CD4-positive, alpha-beta T cell treated with Interferon alpha-2 for 1 hour (primary cell): ENCODE measurements at places on chromosomes 6 and 20.

GRCh38 chr6:20286968-20287565, 74.8 kb upstream of the MBOAT1 start:
- no peak for DNase-seq

GRCh38 chr6:4853349-4853748, 77.1 kb downstream of the CDYL start:
- no peak for DNase-seq

- no peak for DNase-seq
These were observed 687 bp upstream of the HTR1B start for GRCh38 chr6:77463861-77464494.

DNA sequence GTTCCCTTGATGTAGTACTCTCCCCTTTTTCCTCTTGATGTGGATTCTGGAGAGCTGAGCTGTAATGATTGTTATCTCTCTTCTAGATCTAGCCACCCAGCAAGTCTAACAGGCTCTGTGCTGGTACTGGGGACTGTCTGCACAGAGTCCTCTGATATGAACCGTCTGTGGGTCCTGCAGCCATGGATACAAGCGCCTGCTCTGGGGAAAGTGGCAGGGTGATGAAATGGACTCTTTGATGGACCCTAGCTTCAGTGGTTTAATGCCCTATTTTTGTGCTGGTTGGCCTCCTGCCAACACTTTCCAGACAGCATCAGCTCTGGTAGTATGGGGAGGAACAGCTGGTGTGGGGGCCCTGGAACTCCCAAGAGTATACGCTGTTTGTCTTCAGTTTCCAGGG, 216.3 kb downstream of the ADGRG6 start:
- DNase-seq = no peak

- peak; percentile 19 for DNase-seq
These were observed 1.3 kb upstream of the HLA-A start for GRCh38 chr6:29941016-29941415.

GRCh38 chr6:112909781-112910180, 562.7 kb downstream of the RFPL4B start:
- DNase-seq = no peak

- no peak for DNase-seq
These were observed 977.7 kb upstream of the SLC35B3 start for GRCh38 chr6:9412951-9413559.

- DNase-seq = peak; percentile 64
These were observed 44.1 kb downstream of the DPPA5 start for GRCh38 chr6:73309785-73310502.

DNA sequence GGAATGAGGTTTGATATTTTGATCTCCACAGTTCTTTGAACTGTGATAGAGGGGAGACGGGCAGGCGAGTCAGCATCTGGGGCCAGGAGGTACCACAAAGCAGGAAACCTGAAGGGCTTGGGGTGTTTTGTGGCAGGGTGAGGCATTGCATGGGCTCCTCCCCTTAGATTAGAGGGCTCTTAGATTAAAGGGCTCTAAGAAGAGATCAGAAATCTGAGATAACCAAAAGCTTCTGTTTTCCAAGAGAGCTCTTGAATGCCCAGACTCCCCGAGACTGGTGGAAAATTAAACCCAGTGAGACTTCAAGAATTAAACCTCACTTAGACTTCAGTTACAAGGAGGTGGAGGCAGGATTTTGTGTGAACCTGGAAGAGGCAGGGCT, 2.4 kb upstream of the GPX5 start:
- DNase-seq = peak; percentile 12

- no peak for DNase-seq
These were observed 97.3 kb downstream of the RCAN2 start for GRCh38 chr6:46393940-46394337.

DNA sequence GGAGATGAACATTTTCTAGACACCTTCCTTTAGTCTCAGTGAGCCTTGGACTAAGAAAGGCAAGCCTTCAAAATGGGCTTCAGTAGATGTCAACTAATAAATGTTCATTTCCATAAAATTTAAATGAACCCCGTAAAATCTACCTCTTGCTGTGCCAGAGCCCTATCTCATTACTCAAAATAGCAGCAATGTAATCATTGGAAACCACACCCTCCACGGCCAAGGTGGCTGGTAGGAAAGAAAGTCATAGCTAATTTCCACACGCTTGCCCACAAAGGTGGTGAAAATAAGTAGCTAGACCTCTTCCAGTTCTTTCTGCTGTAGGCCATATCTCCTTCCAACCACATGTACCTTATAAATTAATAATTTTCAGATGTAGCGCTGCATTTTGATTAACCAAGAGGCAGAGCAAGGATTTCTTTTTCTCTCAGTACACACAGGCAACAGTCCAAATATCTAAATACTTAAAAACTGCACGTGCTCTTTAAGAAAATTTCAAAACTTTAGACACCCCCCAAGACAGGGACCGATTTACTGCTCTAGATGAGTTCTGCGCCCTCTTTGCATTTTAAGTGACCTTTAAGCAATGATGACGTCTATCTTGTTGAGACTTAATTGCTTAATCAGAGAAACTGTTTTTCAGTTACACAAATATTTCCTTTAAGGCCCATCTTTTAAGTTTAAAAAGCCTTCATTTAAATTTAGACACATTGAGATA, 290.8 kb downstream of the ZNF217 start:
- no peak for DNase-seq

GRCh38 chr20:19735446-19735845, 22.6 kb upstream of the RIN2 start:
- no peak for DNase-seq

DNA sequence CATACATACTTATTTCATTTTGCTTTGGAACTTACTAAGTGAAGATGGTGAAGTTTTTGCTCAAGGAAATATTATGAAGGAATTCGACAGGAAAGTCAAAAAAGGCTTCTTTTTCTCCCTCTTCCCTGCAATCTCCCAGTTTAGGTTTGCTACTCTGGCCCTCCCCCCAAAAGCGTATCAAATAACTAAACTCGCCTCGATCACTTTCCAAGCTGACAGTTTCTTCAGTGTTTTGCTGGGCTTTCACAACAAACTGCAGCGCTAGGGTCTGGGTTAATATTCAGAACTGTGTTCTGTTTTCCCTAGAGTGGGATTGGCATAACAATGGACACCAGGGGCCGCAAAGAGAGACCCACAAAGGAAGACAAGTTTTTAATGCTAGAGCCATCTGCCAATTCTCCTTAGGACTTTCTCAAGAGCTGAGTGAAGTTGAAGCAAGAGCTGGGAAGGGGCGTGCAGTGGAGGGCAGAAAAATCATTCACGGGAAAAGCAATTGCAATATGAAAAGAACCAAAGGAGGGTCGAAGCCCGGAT, 57.8 kb downstream of the ATP9A start:
- DNase-seq = no peak

DNA sequence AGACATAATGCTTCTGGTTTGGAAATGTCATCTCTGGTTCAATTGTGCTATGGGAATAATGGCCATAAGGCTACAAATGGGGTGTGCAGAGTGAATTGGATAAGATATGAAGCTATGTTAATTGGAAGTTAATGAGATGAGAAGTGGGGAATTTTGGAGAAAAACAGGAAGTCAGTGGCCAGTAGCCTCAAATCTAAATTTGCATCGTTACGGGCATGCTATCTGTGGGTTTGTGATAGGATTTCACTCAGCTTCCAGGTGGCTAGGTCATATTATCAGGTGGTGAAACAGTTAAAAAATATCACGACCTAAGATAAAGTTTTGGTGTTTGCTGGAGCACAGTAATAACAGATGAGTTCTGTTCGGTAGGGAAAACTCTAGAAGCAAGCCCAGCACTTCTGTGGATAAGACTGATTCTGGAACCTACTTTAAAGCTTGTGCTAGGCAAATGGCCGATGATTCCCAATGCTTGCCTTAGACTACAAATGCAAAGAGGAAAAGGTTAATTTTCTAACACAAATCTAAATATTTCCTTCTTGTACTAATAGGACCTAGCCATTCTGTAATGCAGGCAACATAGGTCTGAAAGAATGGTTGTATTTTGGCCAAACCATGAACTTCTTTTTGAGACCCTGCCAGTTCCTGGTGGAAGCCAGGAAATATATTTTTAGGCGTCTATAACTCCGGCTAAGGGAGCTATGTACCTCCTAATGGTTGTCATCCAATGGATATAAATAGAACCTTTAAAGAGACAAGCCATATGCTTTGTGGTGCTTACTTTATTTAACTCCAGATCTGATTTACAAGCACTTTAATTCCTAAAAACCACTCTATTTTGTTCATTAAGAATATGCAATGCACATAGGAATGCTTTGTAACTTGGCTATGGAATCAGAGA, 111.0 kb downstream of the PLCB1 start:
- no peak for DNase-seq

GRCh38 chr20:62603907-62604785, 38.2 kb upstream of the SLCO4A1 start:
- no peak for DNase-seq

- no peak for DNase-seq
These were observed 24.4 kb upstream of the LY86 start for GRCh38 chr6:6564154-6564553.

DNA sequence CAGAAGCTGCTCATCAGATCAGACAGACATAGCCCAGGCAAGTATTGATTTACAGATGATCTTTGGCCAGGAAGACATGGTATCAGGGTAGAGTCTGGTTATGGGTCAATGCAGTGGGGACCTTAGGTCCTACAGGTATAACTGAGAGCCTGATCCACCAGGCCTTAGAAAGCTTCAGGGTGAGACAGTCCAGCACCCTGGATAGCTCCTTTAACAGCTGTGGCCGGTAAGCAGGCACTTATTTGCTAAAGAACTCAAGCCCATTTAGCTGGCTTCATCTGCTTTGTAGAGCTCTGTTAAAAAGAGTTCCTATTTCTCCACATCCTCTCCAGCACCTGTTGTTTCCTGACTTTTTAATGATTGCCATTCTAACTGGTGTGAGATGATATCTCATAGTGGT, 39.6 kb downstream of the ESR1 start:
- DNase-seq = no peak

DNA sequence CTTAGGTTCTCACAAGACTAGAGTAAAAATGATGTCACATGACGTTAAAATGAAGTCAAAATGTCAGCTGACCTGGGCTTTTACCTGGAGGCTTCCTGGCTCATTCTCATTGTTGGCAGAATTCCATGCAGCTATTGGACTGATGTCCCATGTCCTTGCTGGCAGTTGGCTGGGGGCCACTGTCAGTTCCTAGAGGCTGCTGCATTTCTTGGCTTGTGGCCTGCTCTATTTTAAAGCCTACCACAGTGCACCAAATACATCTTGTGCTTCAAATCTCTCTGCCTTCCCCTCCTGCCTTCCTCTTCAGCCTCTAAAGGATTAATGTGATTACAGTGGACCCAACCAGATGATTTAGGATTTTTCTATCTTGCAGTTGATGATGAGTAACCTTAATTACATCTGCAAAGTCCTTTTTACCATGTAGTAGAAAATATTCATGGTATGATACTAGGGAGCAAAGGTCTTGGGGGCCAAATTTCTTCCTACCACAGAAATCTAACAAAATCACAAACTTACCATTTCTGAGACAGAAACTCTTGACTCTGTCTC, 81.9 kb downstream of the FIG4 start:
- no peak for DNase-seq
